CD4-positive, alpha-beta T cell (primary cell): ENCODE measurements at places on chromosomes 1 and 21. TPM values are rescaled to one million over a fixed set of nuclear protein-coding genes. Genes with fewer than 3 reads are reported as not detected.

GRCh38 chr1:80818211-80818610 lies 982.5 kb upstream of the ADGRL2 start:
- DNase-seq, result no peak
- H3K27ac ChIP-seq, result no peak overlapping the region
- H3K36me3 ChIP-seq, result no peaks in the 10 kb centered on the region
- no peaks in the 10 kb centered on the region for H3K27me3 ChIP-seq

The PTPRU gene
- total RNA-seq, result 0.16 TPM

DNA sequence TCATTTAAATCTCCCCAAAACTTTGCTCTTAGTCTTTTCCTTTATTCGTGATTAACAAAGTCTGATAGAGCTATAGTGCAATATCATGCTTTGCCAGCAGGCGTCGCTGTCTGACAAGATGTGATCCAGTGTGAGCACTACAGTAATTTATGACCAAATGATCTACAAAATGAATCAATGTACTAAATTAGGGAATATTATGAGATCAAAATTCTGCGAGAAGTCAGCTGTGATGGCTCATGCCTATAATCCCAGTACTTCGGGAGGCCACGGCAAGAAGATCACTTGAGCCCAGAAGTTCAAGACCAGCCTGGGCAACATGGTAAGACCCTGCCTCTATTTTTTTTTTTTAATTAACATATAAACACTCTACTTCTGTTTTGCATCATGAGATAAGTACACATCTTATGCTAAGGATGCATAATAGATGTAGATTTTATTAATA lies 3.6 kb upstream of the SPSB1 start:
- H3K27ac ChIP-seq, result no peak overlapping the region
- H3K36me3 ChIP-seq, result no peaks in the 10 kb centered on the region
- DNase-seq, result peak; percentile 79
- no peaks in the 10 kb centered on the region for H3K27me3 ChIP-seq
- H3K4me3 ChIP-seq, result no peak overlapping the region

DNA sequence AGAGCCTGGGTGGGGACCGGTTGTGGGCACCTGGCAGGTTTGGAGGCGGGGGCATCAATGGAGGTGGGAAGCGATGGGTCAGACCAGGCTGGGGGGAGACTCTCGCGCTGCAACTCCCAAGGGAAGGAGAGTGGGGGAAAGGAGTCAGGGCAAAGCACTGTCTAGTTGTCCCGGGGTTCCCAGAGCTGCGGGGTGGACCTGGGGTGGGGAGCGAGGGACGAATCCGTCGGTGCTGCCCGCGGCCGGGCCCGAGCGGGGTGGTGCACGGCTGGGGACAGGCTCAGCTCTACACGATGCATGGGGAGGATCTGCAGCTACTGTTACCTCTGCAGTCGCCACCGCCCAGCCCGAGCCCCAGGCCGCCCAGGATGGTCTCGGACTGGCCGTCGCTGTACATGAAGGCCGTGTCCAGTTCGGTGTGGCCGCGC lies 427 bp downstream of the AKR7A2 start:
- peaks cover 45% of the 10 kb centered on the region for H3K4me1 ChIP-seq
- peak overlapping the region; percentile 22 for H3K27ac ChIP-seq
- DNase-seq, result no peak
- peak overlapping the region; percentile 90 for H3K4me3 ChIP-seq

GRCh38 chr1:73401666-73402065 lies 796.3 kb downstream of the LRRIQ3 start:
- H3K4me1 ChIP-seq, result no peaks in the 10 kb centered on the region
- no peaks in the 10 kb centered on the region for H3K36me3 ChIP-seq
- no peak overlapping the region for H3K27ac ChIP-seq
- DNase-seq, result no peak
- no peak overlapping the region for H3K4me3 ChIP-seq
- H3K27me3 ChIP-seq, result no peaks in the 10 kb centered on the region

The TEX50 gene
- not detected for total RNA-seq

The SHE gene
- not detected for total RNA-seq

The CLDN8 gene
- total RNA-seq, result not detected

- H3K4me1 ChIP-seq, result no peaks in the 10 kb centered on the region
- no peaks in the 10 kb centered on the region for H3K36me3 ChIP-seq
- H3K27ac ChIP-seq, result no peak overlapping the region
- DNase-seq, result no peak
- peaks cover 15% of the 10 kb centered on the region for H3K27me3 ChIP-seq
Measured at GRCh38 chr1:26053718-26054560, 8.0 kb upstream of the SLC30A2 start.

DNA sequence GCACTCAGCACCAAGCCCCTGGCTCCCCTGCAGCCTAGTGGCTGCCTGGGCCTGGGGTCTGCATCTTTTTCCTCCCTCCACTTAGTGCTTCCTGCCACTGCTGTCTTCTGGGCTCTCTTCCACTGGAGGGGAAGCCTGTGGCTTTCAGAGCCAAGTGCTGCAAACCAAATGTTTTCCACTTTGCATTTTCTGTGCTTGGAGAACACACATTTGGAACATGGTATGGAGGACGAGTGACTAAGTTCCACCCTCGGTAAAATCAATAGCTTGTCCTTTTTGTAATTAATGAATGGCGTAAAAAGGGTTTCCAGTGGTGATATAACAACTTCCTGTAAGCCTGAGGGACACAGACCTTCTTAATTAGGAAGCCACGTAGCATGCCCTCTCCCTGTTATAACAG lies 10.1 kb upstream of the GPR153 start:
- H3K36me3 ChIP-seq, result no peaks in the 10 kb centered on the region
- no peak overlapping the region for H3K27ac ChIP-seq
- no peaks in the 10 kb centered on the region for H3K4me1 ChIP-seq
- H3K27me3 ChIP-seq, result no peaks in the 10 kb centered on the region

GRCh38 chr1:109762821-109763645 lies 690 bp downstream of the EPS8L3 start:
- DNase-seq, result no peak
- H3K4me1 ChIP-seq, result peaks cover 3% of the 10 kb centered on the region
- no peak overlapping the region for H3K4me3 ChIP-seq
- no peaks in the 10 kb centered on the region for H3K36me3 ChIP-seq
- H3K27me3 ChIP-seq, result no peaks in the 10 kb centered on the region

The GLIS1 gene
- total RNA-seq, result not detected
